ENCODE measurements at places on chromosomes 1 and 21. TPM values are rescaled to one million over a fixed set of nuclear protein-coding genes. Genes with fewer than 3 reads are reported as not detected.

DNA sequence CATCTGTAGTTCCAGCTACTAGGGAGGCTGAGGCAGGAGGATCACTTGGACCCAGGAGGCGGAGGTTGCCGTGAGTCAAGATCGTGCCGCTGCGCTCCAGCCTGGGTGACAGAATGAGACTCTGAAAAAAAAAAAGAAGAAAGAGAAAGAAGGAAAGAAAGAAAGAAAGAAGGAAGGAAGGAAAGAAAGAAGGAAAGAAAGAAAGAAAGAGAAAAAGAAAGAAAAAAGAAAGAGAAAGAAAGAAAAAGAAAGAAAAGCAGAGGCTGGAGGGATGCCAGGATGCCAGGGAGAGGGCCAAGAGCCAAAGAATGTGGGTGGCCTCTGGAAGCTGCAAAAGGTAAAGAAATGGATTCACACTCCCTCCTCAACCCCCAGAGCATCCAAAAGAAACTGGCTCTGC, 8.2 kb upstream of the KCNE2 start:
- DNase-seq = no peak

GRCh38 chr1:159994896-159995295, 36.9 kb downstream of the PIGM start:
- no peak for DNase-seq

Gene MROH7
- not detected for total RNA-seq

DNA sequence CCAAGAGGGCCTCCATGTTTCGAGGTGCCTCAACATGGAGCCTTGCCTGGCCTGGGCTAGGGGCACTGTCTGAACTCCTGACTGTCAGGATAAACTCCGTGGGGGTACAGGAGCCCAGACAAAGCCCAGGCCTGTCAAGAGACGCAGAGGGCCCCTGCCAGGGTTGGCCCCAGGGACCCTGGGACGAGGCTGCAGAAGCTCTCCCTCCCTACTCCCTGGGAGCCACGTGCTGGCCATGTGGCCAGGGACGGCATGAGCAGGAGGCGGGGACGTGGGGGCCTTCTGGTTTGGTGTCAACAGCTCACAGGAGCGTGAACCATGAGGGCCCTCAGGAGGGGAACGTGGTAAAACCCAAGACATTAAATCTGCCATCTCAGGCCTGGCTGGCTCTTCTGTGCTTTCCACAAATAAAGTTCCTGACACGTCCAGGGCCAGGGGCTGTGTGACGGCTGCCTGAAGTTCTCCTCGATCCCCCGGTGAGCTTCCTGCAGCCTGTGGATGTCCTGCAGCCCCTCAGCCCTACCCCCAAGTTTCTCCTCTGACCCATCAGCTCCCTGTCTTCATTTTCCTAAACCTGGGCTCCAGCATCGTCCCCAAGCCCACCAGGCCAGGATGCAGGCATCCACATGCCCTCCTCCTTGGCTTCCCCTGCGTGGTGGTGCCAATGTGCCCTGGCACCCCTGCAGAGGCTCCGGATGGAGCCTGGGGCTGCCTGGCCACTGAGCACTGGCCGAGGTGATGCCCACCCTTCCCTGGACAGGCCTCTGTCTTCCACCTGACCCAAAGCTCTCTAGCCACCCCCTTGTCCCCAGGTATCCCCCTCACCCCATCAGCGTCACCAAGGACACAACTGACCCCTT, 12.8 kb upstream of the LRRC3 start:
- DNase-seq = no peak

All from SJSA1 (cell line).